NCI-H2029 treated with DMSO at 0.1 percent for 48 hours (cell line): ENCODE measurements at places on chromosomes 12 and 14.

DNA sequence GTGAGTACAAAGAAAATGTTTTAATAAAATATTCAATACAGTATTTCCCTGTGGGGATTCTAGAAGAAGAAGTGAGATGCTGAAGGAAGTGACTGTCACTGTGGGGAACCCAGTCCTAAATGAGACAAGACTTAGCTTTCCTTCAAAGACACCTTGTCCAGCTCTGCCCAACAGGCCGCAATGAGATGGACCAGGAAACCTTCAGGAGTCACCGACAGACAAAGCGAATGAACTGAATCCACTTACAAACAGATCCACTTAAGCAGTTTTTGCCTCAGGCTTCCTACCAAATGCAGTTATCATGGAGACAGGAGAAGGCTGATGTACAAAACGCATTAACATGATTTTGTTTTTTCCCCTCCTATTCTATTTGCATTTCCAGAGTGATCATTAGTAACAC, 9.6 kb downstream of the KCNJ8 start:
- no peak for DNase-seq

- DNase-seq = no peak
These were observed 991.2 kb downstream of the VRK1 start for GRCh38 chr14:97788364-97788763.

DNA sequence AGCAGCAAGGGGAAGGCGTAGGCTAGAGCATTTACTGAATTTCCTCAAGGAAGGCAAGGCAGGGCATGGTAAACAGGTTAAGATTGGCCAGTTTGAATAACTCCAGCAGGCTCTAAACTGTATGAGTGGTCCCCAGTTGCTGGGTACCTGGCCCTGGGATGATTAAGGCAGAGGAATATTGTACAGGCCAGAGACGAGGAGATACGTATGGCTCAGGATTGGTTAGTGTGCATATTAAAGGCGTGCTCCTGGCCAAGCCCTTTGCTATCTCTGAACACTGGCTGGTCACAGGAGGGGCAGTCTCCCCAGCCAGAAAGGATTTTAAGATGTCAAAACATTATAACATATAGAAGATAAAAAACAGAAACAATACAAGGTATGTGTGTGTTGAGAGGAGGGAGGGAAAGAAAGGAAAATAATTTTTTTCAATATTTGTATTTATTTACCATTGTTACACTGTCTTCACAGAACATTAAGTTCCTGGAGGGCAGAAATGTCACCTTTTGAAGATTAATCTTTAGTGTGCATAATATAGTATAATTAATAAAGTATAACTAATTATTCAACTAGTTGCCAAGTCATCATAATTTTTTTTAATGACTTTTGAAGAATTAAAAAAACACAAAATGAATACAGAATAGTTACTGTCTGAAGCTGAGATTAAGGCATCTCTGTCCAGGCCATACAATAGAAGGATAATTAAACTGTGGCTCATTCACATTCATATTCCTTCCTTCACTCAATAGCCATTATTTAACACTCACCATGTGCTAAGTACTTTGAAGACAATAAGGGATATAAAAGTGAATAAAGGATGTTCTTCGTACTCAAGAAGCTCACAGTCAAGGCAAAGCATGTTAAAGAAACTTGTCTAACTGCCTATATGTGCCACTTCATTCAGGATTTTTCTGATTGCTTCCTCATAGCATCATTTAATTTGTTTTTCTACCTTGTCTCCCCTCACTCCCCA, 41.9 kb downstream of the DCP1B start:
- DNase-seq = no peak

GRCh38 chr12:113181975-113182374, 3.3 kb downstream of the DDX54 start:
- DNase-seq = no peak
